ENCODE measurements at places on chromosomes 7 and 10.

DNA sequence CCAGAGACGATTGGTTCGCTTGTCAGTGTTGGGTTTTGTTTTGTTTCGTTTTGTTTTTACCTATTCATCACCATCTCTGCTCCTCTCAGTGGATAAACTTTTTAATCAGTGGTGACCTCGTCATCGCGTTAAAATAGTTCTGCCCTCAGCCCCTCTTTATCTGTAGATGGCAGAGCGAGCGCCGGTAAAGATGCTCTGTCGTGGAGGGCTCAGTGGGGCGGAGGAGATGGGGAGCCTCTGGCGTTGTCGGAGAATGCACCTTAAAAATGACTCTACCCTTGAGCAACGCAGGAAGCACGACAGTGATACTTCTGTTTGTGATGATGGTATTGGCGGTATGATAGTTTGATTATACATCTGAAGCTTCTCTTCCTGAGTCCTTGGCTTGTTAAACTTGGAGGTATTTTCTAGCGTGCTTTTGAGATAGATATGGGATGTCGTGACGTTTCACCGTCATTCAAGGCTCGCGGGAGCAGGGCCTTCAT lies 554 bp downstream of the CSGALNACT2 start:
- DNase-seq, result peak; percentile 68

DNA sequence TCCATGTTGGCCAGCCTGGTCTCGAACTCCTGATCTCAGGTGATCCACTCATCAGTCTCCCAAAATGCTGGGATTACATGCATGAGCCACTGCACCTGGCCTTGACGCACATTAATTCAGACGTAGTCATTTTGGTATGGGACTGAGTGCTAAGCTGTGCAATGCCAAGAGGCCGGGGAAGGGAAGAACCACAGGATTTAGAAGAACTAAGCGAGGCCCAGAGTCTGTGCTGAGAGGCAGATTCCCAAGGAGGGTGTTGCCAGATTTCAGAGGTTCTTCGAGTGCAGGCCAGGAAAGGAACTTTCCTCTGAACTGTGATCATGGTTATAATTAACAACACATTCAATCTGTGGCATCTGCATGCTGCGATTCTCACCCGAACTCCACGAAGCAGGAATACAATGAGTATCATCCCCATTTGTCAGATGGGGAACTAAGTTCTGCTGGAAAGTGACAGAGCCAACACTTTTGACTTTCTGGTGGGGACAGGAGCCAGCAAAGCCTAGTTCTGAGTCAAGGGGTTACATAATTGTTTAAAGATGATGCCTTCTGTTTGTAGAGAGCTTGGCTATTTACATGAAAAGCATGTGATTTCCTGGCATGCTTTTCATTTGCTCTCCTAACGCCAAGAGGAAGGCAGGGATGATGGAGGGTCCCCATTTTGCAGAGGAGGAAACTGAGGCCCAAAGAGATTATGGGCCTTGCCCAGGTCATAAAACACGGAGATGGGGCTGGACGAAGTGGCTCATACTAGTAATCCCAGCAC lies 6.2 kb upstream of the ZAN start:
- no peak for DNase-seq

DNA sequence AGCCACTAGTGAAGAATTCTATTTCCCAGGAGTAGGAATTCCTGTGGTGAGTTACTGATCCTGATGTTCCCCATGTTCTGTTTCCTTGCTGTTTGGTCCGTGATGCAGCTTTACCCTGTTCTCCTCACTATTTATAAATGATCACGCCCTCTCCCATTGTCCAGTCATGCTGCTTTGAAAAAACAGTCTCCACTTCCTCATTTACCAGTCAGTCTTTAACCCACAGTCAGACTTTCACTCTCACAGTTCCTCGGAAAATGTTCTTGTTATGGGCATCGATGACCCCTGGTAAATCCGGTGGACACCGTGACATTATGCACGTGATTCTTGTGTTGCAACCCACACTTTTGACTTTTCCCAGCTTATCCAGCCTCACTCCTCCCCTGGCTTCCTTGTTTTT lies 14.4 kb downstream of the SCIN start:
- peak; percentile 16 for DNase-seq

DNA sequence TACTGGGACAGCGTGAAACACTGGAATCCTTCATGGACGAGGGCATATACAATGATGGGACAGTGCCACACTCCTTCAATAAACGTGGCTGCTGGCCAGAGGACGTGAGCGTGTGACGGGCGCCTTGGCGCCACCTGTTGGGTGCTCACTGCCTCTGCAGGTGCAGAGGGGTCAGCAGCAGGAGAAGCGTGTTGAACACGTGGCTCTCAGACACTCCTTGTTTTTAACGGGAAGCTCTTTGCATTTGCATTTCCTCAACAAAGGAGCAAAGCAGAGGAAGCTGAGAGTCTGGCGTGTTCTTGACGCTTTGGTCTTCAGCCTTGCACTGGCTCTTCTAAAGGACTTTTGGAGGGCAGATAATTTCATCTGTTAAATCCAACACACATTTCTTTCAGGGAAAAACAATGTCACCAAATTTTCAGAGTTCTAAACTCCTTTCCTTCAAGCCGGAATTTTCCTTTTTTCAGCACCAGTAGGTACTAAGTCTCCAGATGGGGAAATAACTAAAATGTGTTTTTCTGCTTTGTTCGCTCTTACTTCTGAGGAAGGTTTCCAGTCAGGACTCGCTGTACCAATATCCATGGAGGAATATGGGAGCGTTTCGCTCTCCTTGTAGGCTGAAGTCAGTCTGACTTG lies 2.9 kb upstream of the GET4 start:
- DNase-seq, result peak; percentile 78

GRCh38 chr7:49166441-49166840 lies 242.1 kb downstream of the CDC14C start:
- no peak for DNase-seq

GRCh38 chr10:54983255-54983654 lies 182.2 kb upstream of the PCDH15 start:
- no peak for DNase-seq

- DNase-seq, result peak; percentile 53
Observed at GRCh38 chr10:102413053-102413705, 5.4 kb downstream of the PSD start.

DNA sequence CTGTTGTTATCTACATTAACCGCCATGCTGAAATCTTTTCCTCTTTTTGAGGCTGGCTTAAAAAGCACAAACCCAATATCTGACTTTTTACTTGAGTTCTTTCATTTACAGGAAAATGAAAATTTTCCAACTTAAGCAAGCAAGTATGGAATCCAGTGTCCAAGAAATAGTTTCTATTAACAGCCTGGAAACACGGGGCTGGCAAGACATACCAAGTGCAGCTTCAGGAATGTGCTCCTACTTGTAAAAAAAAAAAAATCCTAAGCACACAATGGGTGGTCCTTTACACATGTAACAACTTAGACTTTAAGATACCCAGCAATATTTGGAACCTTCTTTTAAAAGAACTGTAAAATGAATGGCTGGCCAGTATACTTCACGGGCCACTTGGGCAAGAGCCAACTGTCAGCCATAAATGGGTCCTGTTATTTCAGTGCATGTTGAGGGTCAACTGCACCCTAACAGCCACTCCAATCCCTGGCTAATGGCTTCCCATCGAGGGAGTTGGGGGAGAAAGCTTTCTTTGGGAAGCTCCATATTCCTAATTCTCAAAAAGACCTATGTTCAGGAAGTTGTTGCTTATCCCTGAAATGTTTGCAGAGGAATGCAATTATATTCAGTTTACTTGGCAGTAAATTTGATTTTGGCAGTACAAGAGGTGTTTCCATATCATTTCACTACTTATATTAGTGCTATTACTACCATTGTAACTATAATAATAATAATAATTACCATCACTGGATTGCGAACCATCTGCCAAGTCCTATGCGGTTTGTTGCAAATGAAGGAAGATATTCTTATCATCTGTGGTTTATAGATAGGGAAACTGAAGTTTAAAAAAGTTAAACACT lies 236.4 kb upstream of the TMEM72 start:
- no peak for DNase-seq

- DNase-seq, result no peak
Observed at GRCh38 chr10:20677340-20677739, 219.8 kb downstream of the NEBL start.

- DNase-seq, result no peak
Observed at GRCh38 chr10:97140049-97140846, 45.5 kb downstream of the SLIT1 start.

GRCh38 chr7:44998153-44998871 lies 1.7 kb upstream of the CCM2 start:
- no peak for DNase-seq

DNA sequence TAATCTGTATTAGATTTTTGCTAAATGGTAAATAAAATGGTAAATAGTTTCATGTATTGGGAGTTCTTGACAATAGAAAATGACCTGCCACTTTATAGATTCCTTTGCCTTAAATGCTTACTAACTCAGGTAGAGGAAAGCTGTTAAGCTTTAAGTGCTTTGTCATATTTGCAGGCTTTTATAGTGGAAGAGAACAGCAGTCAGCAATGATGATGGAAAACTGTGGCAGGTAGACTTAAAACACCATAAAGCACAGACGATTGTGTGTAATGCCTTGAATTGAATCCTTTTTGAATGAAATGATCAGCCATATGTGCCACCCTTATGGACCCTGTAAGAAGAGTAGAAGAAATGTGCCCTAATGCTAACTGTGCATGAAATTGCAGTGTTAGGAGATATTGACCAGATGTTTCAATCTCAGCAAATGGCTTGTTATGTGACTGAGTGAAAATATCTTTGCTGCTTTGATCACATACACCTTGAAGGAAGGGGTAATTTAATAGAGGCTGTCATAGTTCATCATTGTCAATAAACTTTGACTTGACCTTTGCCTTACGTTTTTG lies 230.4 kb downstream of the ADK start:
- no peak for DNase-seq

DNA sequence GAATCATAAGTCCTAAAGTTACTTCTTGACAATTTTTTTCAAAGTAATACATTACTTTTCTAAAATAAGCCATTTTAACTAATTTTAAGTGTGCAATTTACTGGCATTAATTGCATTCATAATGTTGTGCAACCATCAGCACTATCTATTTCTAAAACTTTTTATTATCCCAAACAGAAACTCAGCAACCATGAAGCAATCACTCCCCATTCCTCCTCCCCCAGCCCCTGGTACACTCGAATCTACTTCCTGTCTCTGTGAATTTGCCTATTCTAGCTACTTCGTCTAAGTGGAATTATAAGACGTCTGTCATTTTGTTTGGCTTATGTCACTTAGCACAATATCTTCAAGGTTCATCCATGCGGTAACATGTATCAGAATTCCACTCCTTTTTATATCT lies 84.9 kb downstream of the MKX start:
- DNase-seq, result no peak

DNA sequence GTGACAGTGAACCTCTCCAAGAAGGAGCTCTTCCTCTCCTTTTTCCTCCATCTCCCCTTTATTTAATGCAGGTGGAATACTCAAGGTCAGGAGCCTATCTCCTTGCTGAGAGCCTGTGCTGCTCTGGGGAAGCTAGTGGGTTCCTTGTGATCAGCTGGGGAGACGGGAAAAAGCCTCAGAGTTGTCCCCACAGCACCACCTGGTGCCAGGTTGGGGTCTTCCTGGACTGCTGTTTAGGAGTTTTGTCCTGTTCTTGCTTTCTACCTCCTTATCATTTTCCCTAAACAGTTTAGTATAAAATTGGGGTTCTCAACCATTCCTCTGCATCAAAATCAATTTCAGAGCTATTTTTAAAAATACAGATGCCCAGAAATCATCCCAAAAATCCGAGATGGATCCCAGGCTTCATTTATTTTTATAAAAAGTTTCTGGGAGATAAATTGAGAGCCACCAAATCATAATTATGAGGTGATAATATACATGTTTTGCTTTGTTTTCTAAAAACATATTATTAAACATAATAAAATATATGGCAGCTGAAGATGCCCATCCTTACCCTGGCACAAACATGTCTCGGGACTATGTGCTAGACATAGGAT lies 44.3 kb downstream of the MACC1 start:
- DNase-seq, result no peak

GRCh38 chr10:3676564-3676963 lies 108.4 kb downstream of the KLF6 start:
- no peak for DNase-seq

DNA sequence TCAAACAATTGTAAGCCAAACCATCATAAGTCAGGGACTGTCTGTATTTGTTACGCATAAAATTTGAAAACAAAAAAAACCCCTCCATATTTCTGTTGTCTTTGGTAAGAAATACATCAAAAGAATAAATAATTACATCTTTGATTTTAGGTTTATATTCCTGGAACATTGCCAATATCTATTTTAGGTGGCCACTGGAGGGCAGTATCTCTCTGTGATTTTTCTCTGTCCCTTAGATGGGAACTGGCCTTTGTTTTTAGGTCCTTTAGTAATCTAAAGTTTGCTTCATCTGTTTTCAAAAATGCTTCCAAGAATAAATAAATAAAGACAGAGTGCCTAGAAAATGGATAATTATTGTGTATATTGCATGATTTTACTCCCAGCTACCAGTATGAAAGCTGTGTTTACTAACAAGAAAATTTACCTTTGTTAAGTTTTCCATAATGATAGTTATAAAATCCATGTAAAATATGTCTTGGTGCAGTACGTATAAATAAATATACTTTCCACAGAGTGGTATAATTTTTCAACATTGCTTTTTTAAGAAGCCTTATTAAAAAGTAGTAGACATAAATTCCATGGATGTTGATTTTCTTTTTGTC lies 64.2 kb downstream of the PHYHIPL start:
- DNase-seq, result peak; percentile 4

- no peak for DNase-seq
Observed at GRCh38 chr10:44278837-44279324, 106.0 kb downstream of the CXCL12 start.

DNA sequence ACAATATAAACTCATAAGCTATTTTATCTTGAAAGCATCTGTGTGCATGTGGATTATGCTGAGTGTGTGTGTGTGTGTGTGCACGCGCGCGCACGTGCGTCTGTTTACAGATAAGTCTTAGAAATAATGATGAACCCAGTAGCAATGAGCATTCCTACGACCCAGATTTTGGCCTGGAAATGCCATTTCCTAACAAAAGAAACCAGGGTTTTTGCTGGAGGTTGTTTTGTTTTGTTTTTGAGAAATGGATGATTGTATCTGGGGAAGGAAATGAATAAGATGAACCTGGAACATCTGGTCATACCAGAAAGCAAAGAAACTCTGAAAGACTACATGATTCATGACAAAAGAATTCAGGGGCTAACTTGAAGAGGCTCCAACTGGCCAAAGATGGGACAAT lies 22.1 kb upstream of the LMOD2 start:
- DNase-seq, result no peak

GRCh38 chr7:107016312-107016711 lies 28.2 kb upstream of the PRKAR2B start:
- no peak for DNase-seq

- no peak for DNase-seq
Observed at GRCh38 chr10:29588629-29589421, 45.9 kb downstream of the SVIL start.

GRCh38 chr10:19505320-19506312 lies 310.6 kb upstream of the PLXDC2 start:
- DNase-seq, result no peak

DNA sequence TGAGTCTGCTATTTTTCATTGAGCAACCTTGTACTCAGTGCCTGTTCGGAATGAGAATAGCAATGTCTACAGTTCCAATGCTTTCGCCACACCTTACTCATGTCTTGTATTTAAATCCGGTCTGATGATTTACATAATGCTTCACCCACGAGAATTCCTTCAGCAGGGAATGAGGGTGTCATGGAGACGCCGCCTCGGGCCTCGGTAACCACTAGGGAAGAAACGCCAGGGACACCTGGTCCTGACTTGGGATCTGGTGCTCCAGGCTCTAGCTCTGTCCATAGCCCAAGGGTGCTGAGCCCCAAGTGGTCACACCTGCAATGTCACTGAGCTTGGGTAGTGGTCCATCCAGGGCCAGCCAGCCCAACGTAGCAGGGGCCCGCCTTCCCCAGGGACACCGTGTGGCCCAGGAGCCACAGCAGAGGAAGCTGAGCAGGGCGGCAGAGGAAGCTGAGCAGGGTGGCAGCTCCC lies 37.4 kb downstream of the PRKAG2 start:
- no peak for DNase-seq
